ENCODE measurements at places on chromosomes 11 and 22.
A peak's percentile ranks its signal among the peaks of the same experiment; 100 is the strongest.

- DNase-seq = peak; percentile 51
These were observed 105.1 kb downstream of the FEZ1 start for GRCh38 chr11:125390946-125391345.

DNA sequence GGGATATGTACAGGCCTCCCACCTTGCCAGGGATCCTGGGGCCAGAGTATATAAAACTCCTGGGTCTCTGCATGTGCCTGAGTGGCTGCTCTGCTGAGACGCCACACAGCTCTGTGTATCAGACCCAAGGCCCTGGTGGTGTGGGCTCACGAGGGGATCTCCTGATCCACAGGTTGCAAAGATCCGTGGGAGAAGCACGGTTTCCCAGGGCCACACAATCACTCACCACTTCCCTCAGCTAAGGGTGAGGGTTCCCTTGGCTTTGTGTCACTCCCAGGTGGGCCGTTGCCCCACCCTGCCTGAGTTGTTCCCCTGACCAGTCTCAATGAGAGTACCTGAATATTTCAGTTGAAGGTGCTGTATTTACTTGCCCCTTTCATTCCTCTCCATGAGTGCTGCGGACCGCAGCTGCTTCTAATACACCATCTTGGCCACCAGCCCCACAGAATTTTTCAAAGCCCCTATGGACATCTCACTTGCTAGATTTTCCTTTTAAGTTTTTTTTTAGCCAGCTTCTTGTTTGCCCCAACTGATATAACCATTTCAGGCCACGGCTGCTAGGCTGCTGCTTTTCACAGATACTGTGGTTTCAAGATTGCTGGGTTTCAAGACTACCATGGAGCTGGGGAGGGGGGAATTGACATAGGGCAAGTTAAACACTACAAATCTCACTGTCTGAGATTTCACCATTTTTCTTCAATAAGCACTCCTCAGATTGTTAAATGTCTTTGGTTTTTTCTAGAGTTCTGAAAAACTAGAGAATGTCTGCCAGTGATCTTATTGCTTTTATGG lies 13.7 kb upstream of the DEPDC7 start:
- no peak for DNase-seq

- DNase-seq = peak; percentile 31
These were observed 2.7 kb downstream of the CRYBB3 start for GRCh38 chr22:25202290-25202921.

GRCh38 chr11:48051217-48051830 lies 71.0 kb downstream of the PTPRJ start:
- no peak for DNase-seq

GRCh38 chr11:112302226-112302868 lies 41.7 kb upstream of the PLET1 start:
- DNase-seq = peak; percentile 10

DNA sequence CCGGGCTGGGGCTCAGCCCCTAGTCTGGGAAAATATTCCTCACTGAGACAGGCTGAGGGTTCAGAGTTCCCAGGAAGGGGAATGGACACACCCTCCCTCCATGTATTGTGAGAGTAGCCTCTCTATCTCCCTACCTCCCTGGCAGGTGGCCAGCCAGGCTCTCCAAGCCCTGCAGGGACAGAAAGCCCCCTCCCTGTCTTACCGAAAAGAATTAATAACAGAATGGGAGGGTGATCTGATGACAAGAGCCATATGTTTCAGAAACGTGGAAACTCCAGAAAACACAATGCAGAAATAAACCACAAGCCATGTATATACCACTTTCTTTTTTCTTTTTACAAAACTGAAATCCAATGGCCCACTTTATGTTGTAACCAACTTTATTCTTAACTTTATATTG lies 140.0 kb downstream of the CHST1 start:
- no peak for DNase-seq

DNA sequence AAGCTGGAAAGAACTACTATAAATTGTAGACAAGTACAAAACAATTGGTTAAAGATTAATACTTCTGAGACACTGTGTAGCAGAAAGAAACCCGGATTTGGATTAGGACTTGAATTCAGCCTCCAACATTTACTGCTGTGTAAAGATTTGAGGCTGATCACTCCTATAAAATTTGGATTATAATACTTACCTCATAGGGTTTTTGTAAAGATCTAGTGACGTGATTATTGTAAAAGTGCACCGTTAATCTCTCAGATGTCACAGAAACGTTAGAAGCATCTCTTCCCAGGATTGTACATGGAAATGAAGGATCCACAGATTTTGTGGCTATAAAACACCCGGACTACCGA lies 323 bp upstream of the HIKESHI start:
- DNase-seq = no peak

DNA sequence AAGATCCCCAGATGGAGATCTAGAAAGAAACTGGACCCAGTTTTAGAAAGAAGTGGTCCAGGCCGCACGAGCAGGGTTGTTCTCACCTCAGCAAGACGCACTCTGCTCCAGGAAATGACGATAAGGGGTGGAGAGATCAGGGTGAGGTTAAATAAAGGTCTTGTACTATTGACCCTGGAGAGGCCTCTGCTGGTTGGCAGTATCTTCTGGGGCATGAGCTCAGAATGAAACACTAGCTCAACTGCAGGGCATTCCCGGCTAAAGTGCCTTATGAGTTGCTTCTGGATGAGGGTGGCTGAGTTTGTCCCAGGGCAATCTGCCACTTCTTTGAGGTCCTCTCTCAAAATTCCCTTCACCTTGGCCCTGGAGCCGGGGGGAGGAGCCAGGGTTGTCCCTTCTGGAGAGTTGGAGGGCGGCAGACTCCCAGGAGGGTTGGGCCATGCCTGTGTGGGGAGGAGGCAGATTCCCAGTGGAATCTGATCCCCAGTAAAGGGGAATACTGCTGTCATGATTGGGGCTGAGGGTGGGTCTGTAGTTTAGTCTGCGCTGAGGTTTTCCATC lies 10.9 kb downstream of the USP2 start:
- DNase-seq = no peak

DNA sequence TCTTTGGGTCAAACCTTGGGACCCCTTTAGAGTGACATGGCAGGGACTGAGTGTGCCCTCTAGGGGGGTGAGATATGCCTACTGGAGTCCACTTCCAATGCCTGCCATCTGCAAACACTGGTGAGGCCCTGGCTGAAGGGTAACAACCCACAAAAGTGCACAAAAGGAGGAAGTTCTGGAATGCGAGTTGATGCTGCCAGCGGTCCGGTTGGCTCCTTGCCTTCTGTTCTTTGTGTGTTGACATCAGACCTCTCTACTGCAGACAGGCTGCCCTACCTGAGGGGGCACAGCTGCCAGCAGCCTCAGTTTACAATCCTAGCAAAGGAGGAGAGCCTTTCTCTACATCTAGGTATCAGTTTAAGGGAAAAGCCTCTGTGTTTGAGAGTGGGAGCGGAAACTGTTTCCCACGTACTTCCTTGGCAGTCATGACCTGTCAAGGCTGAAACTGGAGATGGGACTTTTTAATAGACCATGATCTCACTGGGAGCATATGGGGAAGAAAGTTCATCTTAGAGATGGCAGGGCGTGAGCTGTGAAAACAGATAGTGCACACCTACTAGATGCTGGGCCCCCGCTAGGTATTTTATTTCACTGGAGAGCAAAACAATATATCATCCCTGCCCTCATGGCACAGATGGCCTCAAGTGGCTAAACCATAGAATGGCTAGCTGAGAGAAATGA lies 27.2 kb downstream of the BMAL1 start:
- no peak for DNase-seq

DNA sequence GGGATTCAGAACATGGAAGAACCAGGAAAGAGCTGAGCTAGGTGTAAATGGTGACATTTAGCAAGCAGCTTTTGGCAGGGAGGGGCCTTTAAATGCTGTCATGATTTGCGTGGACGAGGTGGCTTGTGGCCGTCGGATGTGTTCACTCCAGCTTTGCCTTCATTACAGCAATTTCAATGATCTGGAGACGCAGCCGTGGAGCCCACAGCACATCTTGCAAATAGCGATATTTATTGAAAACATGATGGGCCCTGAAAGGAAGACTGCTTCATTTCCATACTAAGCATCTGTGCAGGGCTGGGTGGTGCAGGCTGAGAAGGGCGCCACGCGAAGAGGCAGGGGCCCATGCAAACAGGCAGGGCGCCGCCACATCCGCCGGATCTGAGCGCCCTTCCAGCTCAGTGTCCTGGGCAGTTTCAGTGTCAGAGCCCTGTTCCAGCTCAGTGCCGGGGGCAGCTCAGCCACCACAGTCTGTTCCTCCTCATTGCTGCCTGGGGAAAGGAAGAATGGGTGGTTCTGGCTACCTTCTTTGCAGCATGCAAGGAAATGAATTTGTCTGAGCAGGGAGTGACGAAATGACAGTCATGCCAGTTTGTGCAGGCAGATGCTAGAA lies 111.1 kb upstream of the TTC12 start:
- DNase-seq = no peak

- DNase-seq = no peak
These were observed 3.4 kb downstream of the CADM1 start for GRCh38 chr11:115500547-115501501.

GRCh38 chr11:60168306-60168705 lies 14.6 kb downstream of the MS4A6A start:
- no peak for DNase-seq

GRCh38 chr11:3614742-3615171 lies 27.0 kb downstream of the ART5 start:
- no peak for DNase-seq

DNA sequence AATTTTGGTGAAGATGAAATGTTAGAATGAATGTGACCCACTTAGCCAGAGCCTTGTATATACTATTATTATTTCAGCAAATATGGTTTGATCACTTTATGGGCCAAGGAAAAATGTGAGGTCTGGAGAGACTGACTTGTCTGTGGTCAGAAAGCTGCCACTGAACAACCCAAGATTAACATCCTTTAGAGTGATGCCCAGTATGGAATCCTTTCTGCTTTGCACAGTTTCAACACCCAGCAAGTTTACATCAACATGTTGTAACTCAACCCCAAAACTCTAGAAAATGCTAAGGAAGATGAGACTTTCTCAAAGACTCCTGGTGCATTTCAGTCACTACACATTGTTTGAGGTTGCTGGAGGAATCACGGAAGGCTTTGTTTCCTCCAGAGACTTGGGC lies 107.7 kb downstream of the SNX19 start:
- peak; percentile 70 for DNase-seq

GRCh38 chr11:119376197-119376847 lies 5.2 kb downstream of the USP2 start:
- DNase-seq = no peak

DNA sequence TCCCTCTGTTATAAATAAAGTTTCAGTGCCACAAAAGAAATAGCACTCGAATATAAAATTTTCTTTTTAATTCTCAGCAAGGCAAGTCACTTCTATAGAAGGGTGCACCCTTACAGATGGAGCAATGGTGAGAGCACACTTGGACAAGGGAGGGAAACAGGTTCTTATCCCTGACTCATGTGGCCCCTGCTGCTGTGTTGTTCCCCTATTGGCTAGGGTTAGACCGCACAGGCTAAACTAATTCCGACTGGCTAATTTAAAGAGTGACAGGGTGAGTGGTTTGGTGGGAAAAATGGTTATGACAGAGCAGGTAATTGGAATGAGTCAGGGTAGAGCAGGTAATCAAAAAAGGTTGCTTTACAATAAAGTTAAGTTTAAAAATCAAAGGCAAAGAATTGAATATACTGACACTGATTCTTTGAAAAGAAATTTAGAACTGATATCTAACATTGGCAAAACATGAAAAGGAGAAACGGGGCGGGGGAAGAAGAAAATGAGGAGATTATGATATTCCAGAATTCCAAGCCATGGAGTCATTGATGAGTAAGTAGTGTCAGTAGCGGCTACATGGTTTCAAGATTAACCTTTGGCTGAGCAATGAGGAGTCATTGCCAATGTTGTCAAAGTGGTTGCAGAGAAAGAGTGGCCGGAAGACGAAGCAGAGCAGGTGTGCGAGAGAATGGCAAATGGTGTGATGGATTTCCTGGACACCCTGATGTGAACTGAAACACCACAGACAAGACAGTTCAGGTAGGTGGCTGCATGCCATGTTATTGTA lies 48.4 kb upstream of the MRGPRX1 start:
- no peak for DNase-seq

DNA sequence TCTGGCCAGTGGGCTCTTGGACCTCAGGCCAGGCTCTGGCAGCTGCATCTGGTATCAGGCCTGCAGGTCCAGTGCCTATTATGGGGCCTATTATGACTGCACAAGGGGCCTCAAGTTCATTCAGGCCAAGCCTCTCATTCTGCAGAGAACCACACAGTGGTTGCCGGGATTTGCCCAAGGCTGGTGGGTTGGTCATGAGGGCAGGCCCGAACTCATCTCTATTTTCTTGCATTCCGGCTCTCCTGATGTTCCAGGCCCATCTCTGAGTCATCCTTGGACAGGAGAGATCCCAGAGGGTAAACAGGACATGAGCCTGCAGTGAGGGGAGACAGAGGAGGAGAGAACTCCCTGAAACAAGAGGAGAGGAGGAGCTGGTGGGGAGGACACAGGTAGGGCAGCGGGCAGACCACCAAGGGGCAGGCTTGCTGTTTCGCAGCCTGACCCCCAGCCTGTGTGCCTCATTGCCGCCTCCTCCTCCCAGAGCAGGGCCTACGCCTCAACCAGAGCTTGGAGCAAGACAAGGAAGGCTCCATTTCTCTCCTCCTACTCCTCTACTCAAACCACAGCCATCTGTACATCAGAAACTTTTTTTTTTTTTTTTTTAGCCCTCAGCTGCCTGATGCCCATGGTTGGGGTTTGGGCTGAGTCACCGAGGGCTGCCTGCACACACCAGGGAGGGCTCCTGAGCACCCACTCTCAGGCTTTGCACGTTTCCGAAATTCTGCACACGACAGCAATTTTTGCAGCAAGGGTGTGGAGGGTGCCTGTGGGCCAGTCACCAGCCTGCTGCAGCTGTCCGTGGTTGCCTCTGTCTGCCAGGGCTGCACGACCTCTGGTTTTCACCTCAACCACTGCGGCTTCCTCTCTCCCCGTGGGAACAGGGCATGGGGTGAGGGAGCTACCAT lies 12.7 kb upstream of the TREH start:
- DNase-seq = peak; percentile 51

DNA sequence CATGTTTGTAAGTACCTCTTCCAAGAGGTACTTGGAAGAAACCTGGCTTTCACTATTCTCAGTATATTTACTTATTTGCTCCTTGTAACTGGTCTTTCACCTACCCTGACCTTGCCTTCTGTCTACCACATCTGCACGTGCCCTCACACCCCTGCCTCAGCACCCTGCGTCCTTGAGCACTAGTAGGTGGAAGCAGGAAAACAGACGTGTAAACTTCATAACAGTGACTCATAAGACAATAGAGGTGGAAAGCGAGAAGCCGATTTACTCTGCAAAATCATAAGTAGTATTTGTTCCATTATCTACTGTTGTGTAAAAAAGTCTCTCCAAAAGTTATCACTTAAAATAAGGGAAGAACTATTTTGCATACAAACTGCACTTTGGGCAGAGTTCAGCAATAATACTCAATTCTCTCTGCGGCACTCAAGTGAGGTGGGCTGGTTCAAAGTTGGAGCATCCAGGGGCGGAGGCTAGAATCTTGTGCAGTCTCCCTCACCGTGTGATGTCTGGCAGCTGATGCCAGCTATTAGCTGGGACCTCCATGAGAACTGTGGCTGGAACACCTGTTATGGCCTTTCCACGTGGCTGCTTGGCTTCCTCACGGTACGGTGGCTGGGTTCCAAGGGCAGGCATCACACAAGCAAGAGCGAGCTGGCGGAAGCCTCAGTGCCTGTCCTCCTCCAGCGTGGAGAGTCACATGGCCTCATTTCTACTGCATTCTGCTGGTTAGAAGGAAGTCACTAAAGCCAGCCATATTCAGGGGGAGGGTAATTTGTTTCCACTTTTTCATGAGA lies 30.4 kb downstream of the PACS1 start:
- DNase-seq = no peak

All from fibroblast of skin of abdomen (primary cell).